ENCODE measurements at places on chromosomes 3 and 15.
A peak's percentile ranks its signal among the peaks of the same experiment; 100 is the strongest.

- DNase-seq: no peak
Measured at GRCh38 chr3:131560795-131561194, 58.0 kb upstream of the MRPL3 start.

GRCh38 chr15:40702077-40702476, 7.1 kb downstream of the RAD51 start:
- peak; percentile 7 for DNase-seq

- no peak for DNase-seq
Measured at GRCh38 chr3:197404030-197404429, 105.6 kb upstream of the DLG1 start.

DNA sequence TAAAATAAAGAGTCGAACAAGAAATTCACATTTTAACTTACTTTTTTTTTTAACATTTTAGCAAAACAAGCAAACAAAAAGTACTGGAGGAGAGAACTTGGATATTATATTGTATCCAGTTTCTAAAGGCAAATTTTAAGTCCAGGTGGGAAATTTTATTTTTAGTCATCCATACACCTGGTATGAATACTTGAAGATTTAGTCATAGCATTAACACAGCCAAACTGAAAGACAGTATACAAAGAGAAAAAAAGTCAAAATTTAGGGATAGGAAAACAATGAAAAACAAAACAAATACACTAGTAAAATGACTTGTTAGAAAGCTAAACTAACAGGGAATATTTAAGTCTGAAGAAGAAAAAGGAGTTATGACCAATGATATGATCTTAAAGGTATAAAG, 69.1 kb downstream of the PROS1 start:
- DNase-seq: no peak

- DNase-seq: peak; percentile 36
Measured at GRCh38 chr3:112338021-112338726, 5.2 kb downstream of the CD200 start.

- no peak for DNase-seq
Measured at GRCh38 chr3:40661284-40661683, 136.5 kb downstream of the ZNF621 start.

GRCh38 chr15:49242820-49243219, 72.8 kb downstream of the GALK2 start:
- DNase-seq: no peak

- DNase-seq: no peak
Measured at GRCh38 chr3:172749230-172749965, 1.1 kb upstream of the ECT2 start.

- no peak for DNase-seq
Measured at GRCh38 chr15:100189849-100190248, 151.9 kb downstream of the ADAMTS17 start.

DNA sequence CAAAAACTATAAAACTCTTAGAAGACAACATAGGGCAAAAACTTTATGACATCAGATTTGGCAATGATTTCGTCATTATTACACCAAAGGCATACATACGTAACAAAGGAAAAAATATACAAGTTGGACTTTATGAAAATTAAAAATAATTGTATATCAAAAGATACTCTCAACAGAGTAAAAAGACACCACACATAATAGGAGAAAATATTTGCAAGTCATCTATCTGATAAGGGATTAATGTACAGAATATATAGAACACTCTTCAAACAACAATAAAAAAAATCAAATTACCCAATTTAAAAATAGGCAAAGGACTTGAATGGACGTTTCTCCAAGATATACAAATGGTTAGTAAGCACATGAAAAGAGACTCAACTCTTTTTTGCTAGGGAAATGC, 77.5 kb downstream of the RPL39L start:
- no peak for DNase-seq

- DNase-seq: no peak
Measured at GRCh38 chr15:68224108-68224507, 5.4 kb downstream of the CLN6 start.

DNA sequence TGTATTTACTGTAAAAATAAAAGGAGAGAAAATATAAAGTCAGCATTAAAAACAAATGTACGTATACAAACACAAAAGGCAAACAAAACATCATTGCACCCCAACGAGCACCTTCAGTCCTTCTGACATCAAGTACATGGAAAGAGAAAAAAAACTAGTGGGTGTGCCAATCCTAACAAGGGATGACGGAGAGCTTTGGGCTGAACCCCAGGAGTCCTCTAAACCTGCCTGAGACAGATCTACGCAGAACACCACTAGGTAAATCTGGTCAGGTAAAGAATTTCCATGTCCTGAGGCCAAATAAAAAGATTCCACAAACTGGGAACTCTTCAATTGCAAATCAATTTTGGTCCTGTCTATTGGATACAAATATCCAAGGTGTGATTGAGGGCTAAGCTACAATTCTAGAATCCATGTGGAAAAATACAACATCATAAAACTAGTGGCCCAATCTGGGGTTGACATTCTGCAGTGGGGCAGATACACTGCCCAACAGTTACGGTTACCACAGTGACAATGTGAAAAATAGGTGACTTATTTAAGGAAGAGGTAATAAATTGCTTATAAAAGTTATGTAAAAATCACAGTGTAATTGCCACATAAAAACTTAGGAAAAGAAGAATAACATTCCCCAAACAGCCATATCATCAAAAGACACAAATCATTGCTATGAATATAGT, 14.2 kb downstream of the IFT80 start:
- no peak for DNase-seq

DNA sequence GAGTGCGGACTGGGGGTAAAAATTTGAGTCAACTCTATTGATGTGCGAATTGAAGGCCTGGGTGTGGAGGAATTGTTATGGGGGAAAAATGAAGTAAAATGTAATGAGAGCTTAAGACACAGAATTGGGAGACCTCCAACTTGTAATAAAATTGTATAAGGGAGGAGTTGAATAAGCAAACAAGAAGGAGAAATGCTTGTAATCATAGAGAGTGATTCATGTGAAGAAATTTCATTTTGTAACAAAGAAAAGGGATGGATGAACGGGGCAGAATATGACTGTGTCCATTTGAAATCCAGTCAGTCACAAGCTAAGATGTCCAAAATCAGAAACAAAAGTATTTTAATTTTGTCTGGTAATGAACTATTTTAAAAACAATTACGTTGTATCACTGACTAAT, 552.3 kb downstream of the NAALADL2 start:
- DNase-seq: no peak

DNA sequence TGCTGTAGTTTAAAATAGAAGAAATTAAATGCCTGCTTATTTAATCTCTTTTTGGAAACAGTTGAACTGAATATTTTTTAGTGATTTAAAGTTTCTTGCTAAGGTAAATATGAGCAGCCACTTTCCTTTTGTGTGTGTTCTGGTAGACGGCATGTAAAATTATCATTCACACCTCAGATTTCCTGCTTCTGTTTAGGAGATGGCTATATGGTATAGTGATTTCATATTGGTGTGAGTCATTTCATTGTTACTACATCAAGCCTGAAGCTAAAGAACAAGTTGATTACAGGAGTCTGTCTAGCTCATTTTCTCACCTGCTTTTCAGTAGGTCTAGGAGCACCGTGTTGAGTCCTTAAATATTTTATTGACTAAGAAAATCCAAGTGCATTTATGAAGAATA, 2.2 kb downstream of the LRCH3 start:
- DNase-seq: peak; percentile 74

- DNase-seq: no peak
Measured at GRCh38 chr3:156349111-156349510, 205.8 kb downstream of the SSR3 start.

GRCh38 chr15:91586560-91586959, 266.9 kb upstream of the SLCO3A1 start:
- no peak for DNase-seq

DNA sequence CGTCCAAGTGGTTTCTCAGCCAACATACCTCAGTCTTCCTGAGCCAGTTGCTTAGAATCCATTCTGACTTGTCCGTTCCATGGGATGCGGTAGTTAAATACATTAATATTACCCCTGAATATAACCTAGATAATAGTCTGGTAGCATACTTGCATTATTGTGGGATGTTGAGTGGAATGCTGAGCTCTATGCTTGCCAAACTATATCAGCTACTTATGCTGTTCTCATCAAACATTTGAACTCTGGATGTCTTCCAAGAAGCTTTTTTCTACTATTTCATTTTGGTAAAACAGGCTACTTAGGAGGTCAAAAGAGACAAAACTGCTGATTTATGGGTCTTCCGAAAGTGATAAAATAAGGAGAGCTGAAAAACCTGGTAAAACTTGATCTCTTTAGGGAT, 429.5 kb downstream of the NAALADL2 start:
- DNase-seq: no peak

GRCh38 chr15:38304481-38304880, 51.8 kb downstream of the SPRED1 start:
- no peak for DNase-seq

DNA sequence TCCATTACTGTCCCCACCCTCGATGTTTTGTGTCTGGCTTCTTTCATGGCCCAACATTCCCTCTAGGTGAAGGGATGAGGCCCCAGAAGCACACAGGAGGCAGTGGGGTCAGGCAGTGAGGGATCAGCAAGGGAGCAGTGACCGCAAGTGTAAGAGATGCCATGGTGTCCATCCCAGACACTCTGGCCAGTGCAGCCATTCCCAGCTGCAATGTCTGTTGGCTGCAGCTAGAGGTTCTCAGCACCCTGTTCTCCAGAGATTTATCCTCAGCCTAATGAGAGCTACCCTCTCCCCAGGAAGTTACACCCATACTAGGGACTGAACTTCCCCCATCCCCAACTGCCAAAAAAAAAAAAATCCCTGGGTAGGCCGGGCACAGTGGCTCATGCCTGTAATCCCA, 40.2 kb downstream of the TRANK1 start:
- no peak for DNase-seq

DNA sequence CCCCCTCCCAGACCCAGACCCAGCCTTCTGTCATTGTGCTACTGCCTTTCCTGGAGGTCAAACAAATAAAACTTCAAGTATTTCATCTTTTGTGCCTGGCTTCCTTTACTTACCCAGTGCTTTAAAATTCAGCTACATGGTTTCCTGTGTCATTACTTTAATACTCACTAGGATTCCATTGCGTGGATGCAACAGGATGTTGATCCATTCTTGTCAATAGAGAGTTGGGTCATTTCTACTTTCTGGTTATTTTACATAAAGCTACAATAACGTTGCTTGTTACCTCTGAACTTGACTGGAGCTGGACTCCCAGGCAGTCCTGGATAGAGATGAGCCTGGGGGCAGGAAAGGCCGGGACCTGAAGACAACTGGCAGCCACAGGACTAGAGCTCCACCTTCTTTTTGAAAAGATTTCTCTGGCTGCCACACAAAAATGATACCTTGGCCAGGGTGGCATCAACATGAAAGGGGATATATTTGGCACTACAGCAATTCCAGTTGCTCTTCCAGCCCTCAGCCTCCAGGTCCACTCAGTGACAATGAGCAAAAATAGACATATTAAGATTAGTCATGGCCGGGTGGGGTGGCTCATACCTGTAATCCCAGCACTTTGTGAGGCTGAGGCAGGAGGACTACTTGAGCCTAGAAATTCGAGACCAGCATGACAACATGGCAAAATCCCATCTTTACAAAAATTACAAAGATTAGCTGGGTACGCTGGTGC, 23.3 kb upstream of the HEG1 start:
- DNase-seq: no peak

GRCh38 chr15:85503151-85503799, 122.9 kb downstream of the AKAP13 start:
- DNase-seq: no peak

DNA sequence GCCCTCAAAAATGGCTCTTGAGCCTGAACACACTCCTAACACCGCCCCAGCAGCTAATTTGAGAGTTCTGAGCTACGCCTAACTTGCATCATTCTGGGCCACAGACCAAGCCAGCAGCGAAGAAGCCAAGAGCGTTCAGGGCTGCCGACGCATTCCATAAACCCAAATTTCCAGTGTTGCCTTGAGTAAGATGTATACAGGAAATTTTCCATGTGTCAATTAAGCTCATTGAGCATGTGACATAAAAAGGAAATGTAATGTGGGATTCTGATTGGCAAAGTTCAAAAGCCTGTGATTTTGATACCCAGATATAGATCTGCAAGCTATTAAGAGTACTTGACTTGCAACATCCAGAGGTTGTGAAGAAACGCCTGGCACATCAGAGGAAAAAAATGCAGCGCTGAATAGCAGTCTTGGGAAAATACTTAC, 148.6 kb upstream of the NR2F2 start:
- DNase-seq: no peak

GRCh38 chr3:177069514-177070329, 127.6 kb downstream of the TBL1XR1 start:
- no peak for DNase-seq

DNA sequence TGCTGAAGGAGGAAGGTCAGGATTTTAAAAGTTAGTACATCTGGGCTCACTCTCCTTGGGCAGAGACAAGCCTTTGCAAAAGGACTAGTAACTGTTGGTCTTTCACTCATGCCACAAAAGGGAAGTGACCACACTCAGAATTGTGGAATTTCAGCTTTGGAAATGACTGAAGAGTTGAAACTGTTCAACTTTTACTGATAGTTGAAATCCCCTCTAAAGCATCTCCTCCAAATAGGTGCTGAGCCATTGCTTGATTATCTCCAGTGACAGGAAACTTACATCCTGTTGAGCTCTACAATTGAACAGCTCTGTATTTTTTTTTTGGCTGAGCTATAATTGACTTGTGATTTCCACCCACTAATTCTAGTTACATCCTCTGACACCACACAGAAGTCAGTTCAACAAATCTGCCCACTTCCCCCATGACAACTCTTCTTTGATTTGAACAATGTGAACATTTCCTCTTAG, 254.8 kb upstream of the TPRG1 start:
- DNase-seq: peak; percentile 81

- peak; percentile 79 for DNase-seq
Measured at GRCh38 chr15:47813748-47814384, 96.6 kb downstream of the SEMA6D start.

- DNase-seq: no peak
Measured at GRCh38 chr15:89826671-89827655, 12.3 kb upstream of the ANPEP start.

GRCh38 chr3:100780071-100780622, 70.9 kb downstream of the TFG start:
- DNase-seq: no peak

- DNase-seq: no peak
Measured at GRCh38 chr15:39114690-39115378, 466.0 kb upstream of the THBS1 start.

DNA sequence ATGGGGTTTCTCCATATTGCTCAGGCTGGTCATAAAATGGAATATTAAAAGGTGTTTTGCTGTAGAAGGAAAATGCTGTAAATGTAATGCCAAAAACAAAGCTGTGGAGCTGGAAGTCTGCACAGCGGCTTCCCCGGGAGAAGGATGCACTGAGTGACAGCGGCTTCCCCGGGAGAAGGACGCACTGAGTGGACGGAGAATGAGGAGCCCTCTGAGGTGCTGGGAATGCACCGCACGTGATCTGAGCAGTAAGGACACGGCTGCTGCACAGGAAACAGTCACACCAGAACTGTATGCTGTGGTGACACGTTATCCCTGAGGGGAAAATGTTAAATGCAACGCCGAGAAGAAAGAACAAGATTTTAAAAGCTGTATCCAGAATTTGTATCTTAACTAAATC, 24.6 kb downstream of the TNK2 start:
- no peak for DNase-seq
